PC-3 (cell line): ENCODE measurements at places on chromosomes 6 and 20. TPM values are rescaled to one million over a fixed set of nuclear protein-coding genes. Genes with fewer than 3 reads are reported as not detected.

The MATN4 gene
- 0.33 TPM in 1 of 2 replicates, not detected in the other for total RNA-seq

GRCh38 chr6:43993881-43994523 is 133.2 kb downstream of the MRPL14 start:
- DNase-seq: peak; percentile 55

The UBE3D gene
- 5.0 and 7.0 TPM in 2 replicates for total RNA-seq

- no peak for DNase-seq
Measured at GRCh38 chr20:49543071-49543857, 24.7 kb downstream of the PTGIS start.

DNA sequence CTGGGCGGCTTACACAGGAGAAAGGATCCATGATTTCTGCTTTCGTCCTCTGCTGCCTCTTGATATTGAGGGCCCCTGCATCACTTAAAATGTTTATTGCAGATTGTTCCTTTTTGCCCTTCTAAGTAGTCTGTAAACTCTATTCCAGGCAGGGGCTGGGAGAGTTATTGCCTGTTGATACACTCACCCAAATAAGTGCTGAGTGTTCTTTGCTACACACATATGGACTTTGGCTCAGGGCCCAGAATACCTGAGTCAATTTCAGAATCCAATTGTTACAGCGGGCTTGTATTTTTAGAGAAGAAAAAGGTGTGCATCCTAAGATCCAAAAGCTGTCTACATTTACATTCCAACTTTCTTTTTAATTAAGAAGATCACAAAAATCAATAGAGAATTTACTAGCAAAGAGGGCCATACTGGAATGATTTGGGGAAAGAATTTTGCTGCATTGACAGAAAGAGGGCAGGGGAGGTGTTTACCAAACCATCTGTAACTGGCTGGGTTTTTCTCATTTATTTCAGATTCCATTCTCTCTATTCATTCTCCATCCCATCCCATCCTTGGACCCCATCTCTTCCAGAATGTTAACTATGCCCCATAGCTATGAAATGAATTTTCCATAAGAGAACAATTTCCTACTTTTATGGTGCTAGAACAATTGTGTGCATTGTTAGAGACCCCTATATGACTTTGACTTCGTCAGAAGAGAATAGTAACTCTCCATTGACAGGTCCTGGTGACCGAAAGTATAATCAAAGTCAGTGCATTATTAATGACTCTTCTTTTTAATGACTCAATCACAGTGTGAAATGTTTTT is 959.9 kb upstream of the FLRT3 start:
- peak; percentile 91 for DNase-seq

- DNase-seq: no peak
Measured at GRCh38 chr6:89797317-89797716, 22.3 kb downstream of the MDN1 start.

DNA sequence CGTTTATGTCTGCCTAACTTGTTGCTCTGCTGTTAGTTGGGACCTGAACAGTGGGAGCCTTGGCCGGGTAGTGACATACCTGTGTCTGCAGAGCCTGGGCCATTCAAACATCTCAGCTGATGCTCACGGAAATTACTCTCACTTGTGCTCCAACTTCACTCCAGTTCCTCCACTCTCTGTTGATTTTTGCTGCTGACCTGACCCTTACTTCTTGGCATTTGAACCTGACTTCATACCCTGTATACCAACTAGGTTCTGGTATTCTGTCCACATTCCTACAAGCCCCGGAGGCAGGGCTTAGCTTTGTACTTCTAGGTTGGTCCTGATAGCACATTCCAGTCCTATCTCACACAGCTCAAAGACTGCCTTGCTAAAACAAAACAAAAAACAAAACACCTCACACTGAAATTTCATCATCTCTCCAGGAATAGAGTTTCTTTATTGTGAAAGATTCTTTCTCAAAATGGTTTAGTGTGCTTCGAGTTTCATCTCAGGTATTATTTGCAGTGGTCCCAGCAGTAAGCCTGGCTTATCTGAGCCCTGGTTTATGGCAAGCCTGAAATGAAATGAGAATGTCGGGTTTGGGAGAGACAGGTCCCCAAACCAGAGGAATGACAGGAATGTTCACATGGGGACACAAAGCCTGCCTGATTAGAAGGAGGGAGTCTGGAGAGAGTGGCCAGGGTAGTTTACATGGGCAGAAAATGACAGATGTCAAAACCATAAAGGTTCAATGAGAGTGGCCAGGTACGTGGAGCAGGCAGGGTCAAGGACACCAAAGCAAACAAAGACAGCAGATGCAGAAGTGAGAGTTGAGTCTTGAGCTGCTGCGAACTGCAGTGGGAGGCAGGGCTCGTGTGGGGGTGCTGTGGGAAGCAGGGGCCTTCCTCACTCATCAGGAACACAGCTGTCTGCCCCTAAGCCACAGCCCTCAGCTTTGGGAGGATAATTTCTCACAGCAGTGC is 174.2 kb upstream of the HDAC2 start:
- no peak for DNase-seq

GRCh38 chr6:107657755-107658461 is 166.2 kb downstream of the SCML4 start:
- DNase-seq: no peak

The TRIM31 gene
- 0.11 and 0.52 TPM in 2 replicates for total RNA-seq

- peak; percentile 71 for DNase-seq
Measured at GRCh38 chr6:169263836-169264608, 10.4 kb upstream of the THBS2 start.

- DNase-seq: no peak
Measured at GRCh38 chr20:43969028-43969447, 54.4 kb downstream of the TOX2 start.

GRCh38 chr6:152356662-152357061 is 280.5 kb downstream of the SYNE1 start:
- peak; percentile 62 for DNase-seq

GRCh38 chr6:109610590-109610989 is 80.4 kb downstream of the AK9 start:
- DNase-seq: no peak

DNA sequence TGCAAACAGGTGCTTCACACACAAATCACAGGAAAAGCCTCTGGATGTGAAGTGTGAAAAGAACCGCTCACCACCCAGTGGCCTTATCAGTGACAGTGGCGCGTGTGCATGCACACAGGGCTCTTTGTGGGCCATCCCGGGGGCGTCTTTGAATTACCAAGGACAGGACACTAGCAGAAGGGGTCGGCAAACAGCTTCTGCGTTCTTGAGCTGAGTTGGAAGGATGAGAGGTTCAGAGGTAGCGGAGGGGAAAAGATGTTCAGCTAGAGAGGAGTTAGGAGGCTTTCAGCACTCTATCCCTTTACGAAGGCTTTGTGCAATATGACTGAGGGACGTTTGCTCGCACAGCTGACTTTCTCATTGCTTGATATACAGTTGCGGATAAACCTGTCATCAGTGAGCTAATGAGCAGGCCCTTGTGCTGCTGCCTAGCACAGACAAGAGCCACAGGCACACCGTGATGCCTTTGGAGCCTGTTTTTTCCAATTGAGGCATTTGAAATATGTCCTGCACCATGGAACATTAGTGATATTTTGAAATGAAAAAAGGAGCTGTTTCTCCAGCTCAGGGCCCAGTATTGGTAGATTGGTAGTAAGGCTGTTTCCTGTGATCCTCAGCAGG is 83.1 kb downstream of the IYD start:
- no peak for DNase-seq

DNA sequence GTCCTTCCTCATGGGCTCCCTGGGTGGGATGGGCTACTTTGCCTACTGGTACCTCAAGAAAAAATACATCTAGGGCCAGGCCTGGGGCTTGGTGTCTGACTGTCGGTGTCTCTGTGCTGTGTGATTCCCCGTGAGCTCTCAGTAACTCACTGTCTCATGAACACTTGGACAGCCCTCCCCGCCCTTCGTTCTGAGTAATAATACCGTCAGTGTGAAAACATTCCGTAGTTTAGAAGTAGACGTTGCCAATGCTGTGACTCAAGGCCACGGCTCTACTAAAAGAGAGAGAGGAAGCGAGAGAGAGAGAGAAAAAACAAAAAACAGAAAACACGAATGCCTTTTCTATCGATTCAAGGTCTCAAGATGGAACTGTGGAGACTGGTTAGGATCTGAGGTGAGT is 31.8 kb downstream of the FITM2 start:
- DNase-seq: peak; percentile 97

DNA sequence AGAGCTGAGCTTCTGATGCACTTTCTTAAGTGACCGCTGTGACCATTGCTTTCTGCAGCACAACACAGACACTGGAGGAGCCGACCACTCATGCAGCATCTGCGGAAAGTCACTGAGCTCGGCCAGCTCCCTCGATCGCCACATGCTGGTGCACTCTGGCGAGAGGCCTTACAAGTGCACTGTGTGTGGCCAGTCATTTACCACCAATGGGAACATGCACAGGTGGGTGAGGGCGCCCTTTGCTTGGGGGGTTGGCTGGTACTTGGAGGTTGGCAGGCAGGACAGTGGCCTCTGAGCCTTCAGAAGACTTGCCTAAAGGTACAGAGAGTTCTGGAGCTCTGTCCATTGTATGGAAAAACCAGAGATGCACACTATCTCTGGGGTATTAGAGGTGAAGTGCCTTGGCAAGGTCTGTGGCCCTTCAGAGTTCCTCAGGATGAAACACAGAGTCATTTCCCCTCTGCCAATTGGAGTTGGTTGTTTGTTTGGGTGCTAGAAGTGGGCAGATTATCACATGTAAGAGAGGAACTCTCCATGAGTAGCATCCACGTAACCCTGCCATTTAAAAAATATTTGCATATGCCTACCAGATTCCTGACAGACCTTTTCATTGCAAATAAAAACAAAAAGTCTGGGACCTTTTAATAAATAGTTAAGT is 81.5 kb downstream of the RREB1 start:
- no peak for DNase-seq

The ADAM33 gene
- 0.11 TPM in 1 of 2 replicates, not detected in the other for total RNA-seq

The ZNF391 gene
- 1.7 and 5.9 TPM in 2 replicates for total RNA-seq

- DNase-seq: no peak
Measured at GRCh38 chr6:158111987-158112386, 56.1 kb downstream of the SERAC1 start.

GRCh38 chr6:150201772-150202329 is 59.0 kb downstream of the PPP1R14C start:
- no peak for DNase-seq

DNA sequence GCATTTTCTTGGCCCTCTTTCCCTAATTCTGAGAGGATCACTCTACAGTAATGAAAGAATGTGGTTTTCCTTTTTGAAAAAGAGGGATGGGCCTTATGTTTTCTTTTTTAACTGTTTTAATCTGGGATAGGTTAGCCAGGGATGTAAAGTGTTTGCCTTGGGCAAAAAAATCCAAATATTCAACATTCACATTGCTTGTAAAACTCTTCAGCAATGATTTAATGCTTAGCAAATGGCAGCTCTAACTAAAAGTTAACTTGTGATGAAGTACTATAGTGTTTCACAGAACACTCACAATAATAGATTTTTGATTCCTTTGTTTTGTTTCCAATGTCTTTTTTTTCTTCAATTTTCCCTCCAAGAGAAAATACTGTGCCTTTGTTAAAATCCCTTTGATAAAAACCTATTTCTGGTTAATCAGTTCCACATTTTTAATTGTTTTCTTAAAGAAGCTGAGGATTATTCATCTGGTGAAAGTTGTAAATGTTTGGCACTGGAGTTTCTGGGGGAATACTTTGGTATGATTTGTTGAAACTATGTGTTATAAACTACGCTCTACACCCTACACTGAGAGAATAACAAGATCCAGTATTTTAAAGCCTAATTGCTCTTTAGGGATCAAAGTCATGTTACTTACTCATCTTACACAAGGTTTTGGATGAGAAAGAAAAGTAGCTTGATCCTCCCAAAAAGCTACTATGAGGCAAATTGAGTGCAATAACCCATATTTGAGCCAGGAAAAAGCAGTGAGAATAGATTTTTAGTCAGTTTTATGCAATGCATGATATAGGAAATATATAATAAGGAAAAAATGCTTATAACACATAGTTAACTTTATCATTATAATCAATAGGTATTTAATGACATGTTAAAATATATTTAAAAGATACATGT is 335.8 kb downstream of the EPHA7 start:
- no peak for DNase-seq

GRCh38 chr6:156279261-156279969 is 497.8 kb upstream of the ARID1B start:
- no peak for DNase-seq

The CYP39A1 gene
- total RNA-seq: 0.66 and 1.2 TPM in 2 replicates

GRCh38 chr20:39789411-39789810 is 827.3 kb downstream of the DHX35 start:
- DNase-seq: no peak

DNA sequence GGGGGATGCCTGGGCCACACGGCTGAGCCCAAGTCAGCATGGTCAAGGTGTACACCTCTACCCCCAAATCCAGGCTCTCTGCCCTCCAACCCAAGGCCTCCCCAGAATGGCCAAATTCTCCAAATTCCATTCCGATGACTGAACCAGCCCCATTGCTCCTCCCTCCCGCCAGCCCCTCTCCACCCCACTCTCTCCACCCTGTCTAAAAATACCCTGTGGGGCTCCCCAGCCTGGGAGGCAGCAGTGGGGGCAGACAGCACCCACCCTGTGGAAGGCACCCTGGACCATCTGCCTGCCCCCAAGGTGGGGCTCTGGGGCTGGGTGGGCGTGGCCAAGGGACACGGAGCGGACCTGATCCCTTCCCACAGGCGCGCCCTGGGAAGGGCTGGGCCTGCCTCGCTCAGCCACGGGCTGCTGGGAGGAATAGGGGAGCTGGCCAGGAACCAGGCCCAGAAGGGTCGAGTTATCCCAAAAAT is 11.4 kb downstream of the TEAD3 start:
- DNase-seq: peak; percentile 80

DNA sequence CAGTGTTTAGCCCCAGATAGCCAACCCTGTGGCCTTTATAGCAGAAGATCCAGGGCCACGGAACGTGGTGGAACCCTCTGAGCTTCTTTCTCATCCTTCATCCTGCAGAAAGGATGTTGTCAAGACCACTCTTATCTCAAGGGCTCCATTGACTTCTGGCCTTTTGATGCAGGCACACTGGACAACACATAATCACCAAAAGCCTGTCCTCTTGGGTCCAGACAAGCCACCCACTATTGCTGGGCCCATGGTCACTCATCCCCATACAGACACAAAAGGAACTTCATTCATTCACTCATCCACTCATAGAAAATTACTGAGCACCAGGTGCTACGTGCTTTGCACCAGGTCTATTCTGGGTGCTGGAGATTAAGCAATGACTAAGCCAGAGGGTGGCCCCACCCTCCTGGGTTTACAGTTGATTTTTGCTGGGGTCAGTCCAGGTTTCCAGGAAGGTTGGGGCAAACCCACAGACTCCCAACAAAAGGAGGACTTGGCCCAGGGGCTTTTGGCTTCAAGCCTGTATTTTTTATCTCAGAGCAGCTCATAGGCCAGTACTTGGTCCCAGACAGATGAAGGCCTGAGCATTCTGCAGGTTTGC is 2.4 kb downstream of the CST8 start:
- no peak for DNase-seq

- DNase-seq: no peak
Measured at GRCh38 chr6:132751306-132751705, 6.4 kb downstream of the VNN2 start.

The CALHM5 gene
- total RNA-seq: not detected in 2 replicates

The MAPK13 gene
- total RNA-seq: 36.9 and 41.4 TPM in 2 replicates

The EDN1 gene
- total RNA-seq: 21.9 and 25.6 TPM in 2 replicates
